ENCODE measurements at places on chromosomes 1 and 21. TPM values are rescaled to one million over a fixed set of nuclear protein-coding genes. Genes with fewer than 3 reads are reported as not detected.
A peak's percentile ranks its signal among the peaks of the same experiment; 100 is the strongest.

- H3K4me3 ChIP-seq = no peak overlapping the region
- no peak for DNase-seq
- H3K36me3 ChIP-seq = no peaks in the 10 kb centered on the region
- H3K27me3 ChIP-seq = no peaks in the 10 kb centered on the region
- no peaks in the 10 kb centered on the region for H3K4me1 ChIP-seq
Measured at GRCh38 chr1:184110272-184111204, 59.0 kb downstream of the TSEN15 start.

Gene SLAMF1
- total RNA-seq = 1.6 TPM

GRCh38 chr21:15682186-15682895 is 47.4 kb upstream of the USP25 start:
- no peak overlapping the region for H3K27ac ChIP-seq
- H3K4me1 ChIP-seq = no peaks in the 10 kb centered on the region
- H3K36me3 ChIP-seq = no peaks in the 10 kb centered on the region
- no peak for DNase-seq

Gene BSDC1
- 69.9 TPM for total RNA-seq

Gene MYOC
- 6.5 TPM for total RNA-seq

GRCh38 chr1:21491488-21492355 is 17.5 kb upstream of the ALPL start:
- no peak overlapping the region for H3K4me3 ChIP-seq
- no peak for DNase-seq
- no peaks in the 10 kb centered on the region for H3K36me3 ChIP-seq
- peaks cover 31% of the 10 kb centered on the region for H3K27me3 ChIP-seq

GRCh38 chr1:3491291-3492246 is 37.1 kb downstream of the ARHGEF16 start:
- DNase-seq = peak; percentile 84
- no peak overlapping the region for H3K4me3 ChIP-seq
- H3K4me1 ChIP-seq = no peaks in the 10 kb centered on the region
- H3K27ac ChIP-seq = no peak overlapping the region

DNA sequence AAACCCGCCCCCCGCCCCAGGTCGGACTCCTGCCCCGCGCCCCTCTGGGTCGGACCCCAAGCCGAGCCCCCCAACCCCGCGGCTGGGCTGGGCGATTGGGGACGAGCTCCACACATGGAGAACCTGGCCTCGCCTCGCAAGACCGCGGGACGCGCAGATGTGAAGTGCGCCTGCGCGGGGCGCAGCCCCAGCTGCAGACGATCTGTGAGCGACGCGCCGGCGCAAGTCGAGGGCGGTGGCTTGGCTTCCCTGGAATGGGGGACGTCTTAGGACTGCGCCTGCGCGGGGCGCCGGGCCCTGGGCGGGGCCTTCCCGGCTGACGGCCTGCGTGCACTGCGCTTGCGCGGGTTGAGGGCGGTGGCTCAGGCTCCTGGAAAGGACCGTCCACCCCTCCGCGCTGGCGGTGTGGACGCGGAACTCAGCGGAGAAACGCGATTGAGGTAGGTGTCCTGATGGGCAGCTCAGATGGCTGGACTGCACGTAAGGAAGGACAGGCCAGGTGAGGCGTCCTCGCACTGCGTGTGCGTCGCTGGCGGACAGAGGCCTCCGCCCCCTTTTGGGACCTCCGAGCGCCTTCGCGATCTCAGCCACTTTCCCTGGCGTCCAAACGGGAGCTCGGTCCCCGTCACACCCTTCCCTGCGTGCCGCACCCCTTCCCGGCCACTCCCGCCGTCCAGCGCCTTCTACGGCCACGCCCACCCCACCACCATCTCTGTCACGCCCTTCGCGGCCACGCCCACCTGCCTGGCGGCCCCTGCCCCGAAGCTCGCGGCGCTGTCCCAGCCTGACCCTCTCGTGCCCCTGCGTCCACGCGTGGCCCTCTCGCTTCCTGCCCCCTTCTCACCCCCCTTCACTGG is at the start of gene PRMT2:
TSS of gene PRMT2 (plus strand) at position 351 of the 857 bp plus-strand sequence. CDS start 1,278 bp downstream, outside the sequence.
- H3K27ac ChIP-seq = peak within 1 kb of the TSS; percentile 92
- DNase-seq = peak; percentile 99
- H3K27me3 ChIP-seq = no peaks in the 10 kb centered on the region
- peaks cover 50% of the 10 kb centered on the region for H3K4me1 ChIP-seq
- H3K4me3 ChIP-seq = peak within 1 kb of the TSS; percentile 89
- peaks cover 6% of the 10 kb centered on the region for H3K36me3 ChIP-seq

- DNase-seq = no peak
- H3K36me3 ChIP-seq = no peaks in the 10 kb centered on the region
- no peak overlapping the region for H3K4me3 ChIP-seq
- no peaks in the 10 kb centered on the region for H3K27me3 ChIP-seq
- no peaks in the 10 kb centered on the region for H3K4me1 ChIP-seq
- H3K27ac ChIP-seq = no peak overlapping the region
Measured at GRCh38 chr1:194133152-194133551, 946.7 kb upstream of the B3GALT2 start.

Gene LRRC53
- total RNA-seq = not detected

DNA sequence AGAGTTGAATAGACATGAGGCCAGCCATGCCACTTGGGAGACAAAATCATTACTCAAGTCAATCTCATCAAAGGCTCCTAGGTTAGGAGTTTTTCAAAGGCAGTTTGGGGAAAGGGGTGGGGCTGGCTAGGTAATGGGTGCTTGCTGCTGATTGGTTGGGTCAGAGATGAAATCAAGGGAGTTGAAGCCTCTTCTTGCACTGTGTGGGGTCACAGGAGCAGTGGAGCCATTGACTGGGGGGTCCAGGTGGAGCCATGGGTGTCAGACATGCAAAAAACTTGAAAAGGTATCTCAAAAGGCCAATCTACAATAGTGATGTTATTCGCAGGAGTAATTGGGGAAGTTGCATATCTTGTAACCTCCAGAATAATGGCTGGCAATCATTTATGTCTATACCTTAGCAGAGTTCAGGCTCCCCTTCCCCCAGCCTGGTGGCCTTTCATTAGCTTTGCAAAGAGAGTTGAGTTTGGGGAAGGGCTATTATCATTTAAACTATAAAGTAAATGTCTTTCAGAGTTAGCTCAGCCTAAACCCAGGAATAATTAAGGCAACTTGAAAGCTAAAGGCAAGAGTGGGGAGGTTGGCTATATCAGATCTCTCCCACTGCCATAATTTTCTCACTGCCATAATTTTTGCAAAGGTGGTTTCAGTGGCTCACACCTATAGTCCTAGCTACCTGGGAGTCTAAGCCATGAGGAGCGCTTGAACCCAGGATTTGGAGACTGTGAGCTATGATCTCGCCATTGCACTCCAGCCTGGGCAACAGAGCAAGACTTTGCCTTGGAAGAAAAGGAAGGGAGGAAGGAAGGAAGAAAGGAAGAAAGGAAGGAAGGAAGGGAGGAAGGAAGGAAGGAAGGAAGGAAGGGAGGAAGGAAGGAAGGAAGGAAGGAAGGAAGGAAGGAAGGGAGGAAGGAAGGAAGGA is 7.8 kb upstream of the PINK1 start:
- no peak overlapping the region for H3K27ac ChIP-seq
- H3K36me3 ChIP-seq = no peaks in the 10 kb centered on the region
- DNase-seq = no peak

GRCh38 chr1:46131712-46132528 is 509 bp downstream of the PIK3R3 start:
- H3K27ac ChIP-seq = peak overlapping the region; percentile 93
- no peaks in the 10 kb centered on the region for H3K36me3 ChIP-seq
- H3K4me1 ChIP-seq = peaks cover 32% of the 10 kb centered on the region
- H3K4me3 ChIP-seq = peak overlapping the region; percentile 66

DNA sequence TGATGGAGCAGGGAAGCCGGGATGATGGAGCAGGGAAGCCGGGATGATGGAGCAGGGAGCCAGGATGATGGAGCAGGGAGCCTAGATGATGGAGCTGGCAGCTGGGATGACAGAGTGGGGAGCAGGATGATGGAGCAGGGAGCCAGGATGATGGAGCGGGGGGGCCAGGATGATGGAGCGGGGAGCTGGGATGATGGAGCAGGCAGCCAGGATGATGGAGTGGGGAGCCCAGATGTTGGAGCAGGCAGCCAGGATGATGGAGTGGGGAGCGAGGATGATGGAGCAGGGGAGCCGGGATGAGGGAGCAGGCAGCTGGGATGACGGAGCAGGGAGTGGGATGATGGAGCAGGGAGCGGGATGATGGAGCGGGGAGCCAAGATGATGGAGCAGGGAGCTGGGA is 16.0 kb downstream of the GALNT2 start:
- no peak overlapping the region for H3K27ac ChIP-seq
- H3K4me3 ChIP-seq = no peak overlapping the region
- no peaks in the 10 kb centered on the region for H3K36me3 ChIP-seq
- DNase-seq = no peak

GRCh38 chr1:220748089-220748934 is at the start of gene MTARC2:
Gene MTARC2, plus strand, starts transcription at chr1:220748322. Its CDS starts 210 bp downstream, at chr1:220748532.
- H3K27me3 ChIP-seq = no peaks in the 10 kb centered on the region
- peak within 1 kb of the TSS; percentile 89 for H3K27ac ChIP-seq
- peak; percentile 92 for DNase-seq
- H3K4me3 ChIP-seq = peak within 1 kb of the TSS; percentile 97

- peak within 1 kb of the TSS; percentile 66 for H3K4me3 ChIP-seq
- H3K36me3 ChIP-seq = no peaks in the 10 kb centered on the region
- no peaks in the 10 kb centered on the region for H3K27me3 ChIP-seq
Measured at GRCh38 chr1:224929335-224930237, at the start of gene DNAH14. Gene DNAH14, plus strand, starts transcription at chr1:224929675. Its CDS starts 23,028 bp downstream, at chr1:224952703.

Gene MYBPH
- total RNA-seq = not detected

DNA sequence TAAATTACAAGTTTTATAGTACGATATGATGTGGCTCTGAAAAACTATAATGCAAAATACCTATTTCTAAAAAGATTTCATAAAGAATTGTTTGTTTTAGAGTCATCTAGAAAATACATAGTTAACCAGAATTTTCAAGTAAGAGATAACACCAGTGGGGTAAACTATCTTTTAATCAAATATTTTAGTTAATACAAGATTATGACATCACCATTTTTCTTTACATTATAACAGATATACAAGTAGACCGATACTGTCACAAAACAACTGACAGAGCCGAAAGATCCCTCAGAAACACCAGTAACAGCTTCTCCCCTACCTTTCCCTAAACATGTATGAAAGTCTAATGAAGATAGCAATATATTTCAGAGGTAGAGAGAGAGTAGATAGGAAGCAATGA is 54.2 kb downstream of the EPS15 start:
- H3K4me1 ChIP-seq = peaks cover 4% of the 10 kb centered on the region
- H3K27ac ChIP-seq = no peak overlapping the region
- no peaks in the 10 kb centered on the region for H3K27me3 ChIP-seq
- DNase-seq = no peak
- H3K36me3 ChIP-seq = no peaks in the 10 kb centered on the region

Gene OR2T11
- total RNA-seq = not detected

DNA sequence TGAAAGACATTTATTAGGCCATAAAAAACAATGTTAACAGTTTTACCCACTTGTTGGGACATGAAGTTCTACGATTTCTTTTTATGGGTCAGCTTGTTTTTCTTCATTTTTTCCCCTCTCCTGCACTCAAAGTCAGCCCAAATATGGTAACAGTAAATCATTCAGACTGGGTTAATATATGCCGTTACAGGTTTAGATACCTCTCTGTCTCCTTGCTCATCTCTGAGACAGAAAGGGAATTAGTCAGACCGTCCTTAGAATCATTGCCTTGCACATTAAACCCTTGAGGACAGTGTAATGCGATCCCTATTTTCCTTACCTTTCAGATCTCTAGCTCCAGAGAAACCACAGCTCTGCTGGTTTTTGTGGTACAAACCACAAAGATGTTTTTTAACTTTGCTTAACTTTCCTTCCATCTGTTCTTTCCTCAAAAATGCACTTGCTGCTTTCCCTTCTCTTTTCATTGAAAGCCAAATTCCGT is 613.3 kb downstream of the PLPP3 start:
- no peak overlapping the region for H3K27ac ChIP-seq
- H3K27me3 ChIP-seq = no peaks in the 10 kb centered on the region
- H3K36me3 ChIP-seq = no peaks in the 10 kb centered on the region
- no peak for DNase-seq

- H3K27me3 ChIP-seq = no peaks in the 10 kb centered on the region
- no peak for DNase-seq
- no peak overlapping the region for H3K27ac ChIP-seq
- no peaks in the 10 kb centered on the region for H3K36me3 ChIP-seq
Measured at GRCh38 chr1:6294080-6294889, 33.4 kb upstream of the GPR153 start.

GRCh38 chr21:22224261-22224660 is 1226.1 kb downstream of the NCAM2 start:
- H3K27ac ChIP-seq = no peak overlapping the region
- no peak overlapping the region for H3K4me3 ChIP-seq
- H3K36me3 ChIP-seq = no peaks in the 10 kb centered on the region
- no peaks in the 10 kb centered on the region for H3K27me3 ChIP-seq
- no peak for DNase-seq

Gene CROCC
- 24.2 TPM for total RNA-seq

DNA sequence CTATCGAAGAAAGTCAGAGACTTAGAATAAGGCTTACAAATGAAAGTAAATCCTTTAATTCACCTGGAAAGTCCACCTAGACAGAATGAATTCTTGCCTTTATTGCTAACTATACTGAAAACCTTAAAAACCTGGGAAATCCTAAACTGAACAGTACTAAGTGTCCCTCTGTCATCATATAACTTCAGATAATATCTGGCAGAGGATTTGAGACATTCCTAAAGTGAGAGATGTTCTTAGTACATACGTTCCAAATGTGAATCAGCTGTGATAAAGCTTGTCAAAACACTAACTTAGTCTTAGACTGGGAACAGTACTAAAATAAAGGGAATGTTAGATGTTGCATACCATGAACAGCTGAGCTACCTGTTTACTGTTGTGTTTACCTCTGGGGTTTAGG is 121.7 kb downstream of the TNFSF18 start:
- H3K4me3 ChIP-seq = no peak overlapping the region
- no peak for DNase-seq
- no peaks in the 10 kb centered on the region for H3K27me3 ChIP-seq
- H3K36me3 ChIP-seq = no peaks in the 10 kb centered on the region

GRCh38 chr1:56501888-56502287 is 77.5 kb downstream of the PLPP3 start:
- no peak overlapping the region for H3K4me3 ChIP-seq
- H3K27me3 ChIP-seq = no peaks in the 10 kb centered on the region
- no peaks in the 10 kb centered on the region for H3K36me3 ChIP-seq
- no peak overlapping the region for H3K27ac ChIP-seq
- DNase-seq = no peak

DNA sequence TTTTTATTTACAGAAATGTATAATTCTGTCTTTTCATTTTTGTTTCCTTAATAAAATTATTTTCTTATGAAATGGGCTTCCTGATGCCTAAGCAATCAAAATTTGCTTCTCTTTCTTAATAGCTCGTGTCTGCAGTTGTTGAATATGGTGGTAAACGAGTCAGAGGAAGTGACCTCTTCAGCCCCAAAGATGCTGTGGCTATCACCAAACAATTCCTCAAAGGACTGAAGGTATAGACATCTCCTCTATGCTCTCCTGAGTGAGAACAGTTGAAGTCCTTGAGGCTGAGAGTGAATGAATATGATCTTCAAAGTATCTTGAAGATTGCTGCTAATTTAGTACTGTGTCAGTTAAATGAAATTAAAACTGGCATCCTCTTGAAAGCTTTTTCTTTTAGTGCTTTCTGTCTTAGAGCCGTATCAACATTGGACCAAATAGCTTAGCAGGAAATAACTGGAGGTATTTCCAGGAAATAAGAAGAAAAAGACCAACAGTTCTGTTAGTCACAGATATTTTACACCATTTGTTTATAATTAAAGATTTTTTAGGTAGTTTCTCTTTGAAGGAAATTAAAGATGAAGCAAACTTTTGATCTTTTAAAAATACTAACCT is 24.7 kb downstream of the VPS45 start:
- no peaks in the 10 kb centered on the region for H3K27me3 ChIP-seq
- no peak overlapping the region for H3K27ac ChIP-seq
- H3K36me3 ChIP-seq = no peaks in the 10 kb centered on the region
- DNase-seq = no peak
- H3K4me3 ChIP-seq = no peak overlapping the region
- H3K4me1 ChIP-seq = peaks cover 3% of the 10 kb centered on the region
